ENCODE measurements at places on chromosomes 11 and 22.

DNA sequence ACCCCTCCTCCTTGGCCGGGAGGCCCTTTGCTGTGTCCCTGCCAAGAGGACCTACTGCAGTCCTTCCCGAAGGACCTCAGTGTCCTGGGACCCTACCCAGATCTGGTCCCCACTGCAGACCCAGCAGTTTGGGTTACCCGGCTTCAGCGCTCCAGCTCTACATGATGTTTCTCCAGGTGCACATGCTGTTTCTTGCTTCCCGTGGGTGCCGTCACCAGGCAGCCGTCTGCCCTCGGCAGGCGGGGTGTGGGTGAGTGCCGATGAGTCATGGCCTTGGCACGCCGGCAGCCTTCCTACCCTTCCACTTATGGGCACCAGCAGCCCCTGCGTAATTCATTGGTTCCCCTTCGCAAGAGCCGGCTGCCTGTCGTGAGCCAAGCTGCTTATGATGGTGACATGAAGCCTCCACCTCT, 101.8 kb downstream of the BCR start:
- peak; percentile 46 for DNase-seq

DNA sequence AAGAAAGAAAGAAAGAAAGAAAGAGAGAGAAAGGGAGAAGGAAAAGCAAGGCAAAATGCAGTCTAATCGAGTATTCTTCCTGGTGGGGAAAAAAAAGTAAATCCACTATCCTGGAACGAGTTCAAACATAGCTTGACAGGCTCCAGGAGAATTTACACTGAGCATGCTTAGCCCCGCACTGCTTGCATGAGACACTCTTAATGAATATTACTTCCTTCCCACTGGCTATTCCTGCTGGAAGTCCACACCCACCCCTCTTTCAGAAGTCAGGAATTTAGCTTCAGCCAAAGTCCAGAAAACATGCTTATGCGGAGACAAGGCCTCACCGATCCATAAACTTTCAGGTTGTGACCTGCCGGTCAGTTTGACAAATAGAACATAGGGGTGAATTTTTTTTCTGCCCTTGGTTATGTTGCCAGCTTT, 251.8 kb upstream of the BLID start:
- DNase-seq, result no peak

GRCh38 chr11:117875382-117876058, 938 bp downstream of the FXYD6 start:
- peak; percentile 31 for DNase-seq

DNA sequence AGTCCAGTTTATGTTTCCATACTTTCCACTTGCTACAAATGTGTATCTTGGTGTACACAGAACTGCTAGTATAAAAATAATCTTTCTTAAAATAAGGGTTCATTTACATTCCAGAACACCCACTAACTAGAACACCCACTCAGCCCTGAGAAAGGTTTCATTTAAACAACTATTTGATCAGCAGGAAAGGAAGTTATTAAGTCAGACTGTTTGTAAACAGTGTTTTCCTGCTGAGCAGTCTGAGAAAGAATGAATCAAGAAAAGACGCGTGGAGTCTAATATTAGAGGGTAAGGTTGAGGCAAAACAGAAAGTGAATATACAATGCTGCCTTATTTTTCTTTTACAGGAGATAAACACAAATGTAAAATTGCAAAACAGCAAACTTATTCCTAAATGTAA, 32.7 kb downstream of the NARS2 start:
- DNase-seq, result no peak

GRCh38 chr11:61632096-61632495, 48.1 kb upstream of the DAGLA start:
- DNase-seq, result no peak
